ENCODE measurements at places on chromosomes 3 and 15. TPM values are rescaled to one million over a fixed set of nuclear protein-coding genes. Genes with fewer than 3 reads are reported as not detected.

DNA sequence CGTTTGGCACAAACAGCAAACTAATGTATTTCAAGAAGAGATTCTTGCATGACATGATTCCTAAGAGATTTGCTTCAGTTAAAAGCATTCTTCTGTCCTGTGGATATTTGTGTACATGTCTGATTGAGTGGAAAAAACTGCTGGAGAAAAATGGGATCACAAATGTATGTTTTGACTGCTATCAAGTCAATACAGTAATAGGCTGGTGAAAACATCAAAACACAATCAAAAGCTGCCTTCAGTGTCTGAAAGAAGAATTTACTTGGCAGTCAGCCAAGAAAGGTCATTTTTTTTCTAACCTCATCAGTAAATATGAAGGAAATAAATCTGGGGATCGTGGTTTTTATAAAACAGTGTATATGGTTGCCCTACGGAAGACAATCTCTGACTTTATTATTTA lies 1214.8 kb downstream of the NSUN3 start:
- DNase-seq, result no peak

GRCh38 chr15:86425746-86426145 lies 346.1 kb downstream of the AGBL1 start:
- DNase-seq, result no peak

GRCh38 chr3:28348265-28348628 lies 274 bp upstream of the ZCWPW2 start:
- no peak for DNase-seq

DNA sequence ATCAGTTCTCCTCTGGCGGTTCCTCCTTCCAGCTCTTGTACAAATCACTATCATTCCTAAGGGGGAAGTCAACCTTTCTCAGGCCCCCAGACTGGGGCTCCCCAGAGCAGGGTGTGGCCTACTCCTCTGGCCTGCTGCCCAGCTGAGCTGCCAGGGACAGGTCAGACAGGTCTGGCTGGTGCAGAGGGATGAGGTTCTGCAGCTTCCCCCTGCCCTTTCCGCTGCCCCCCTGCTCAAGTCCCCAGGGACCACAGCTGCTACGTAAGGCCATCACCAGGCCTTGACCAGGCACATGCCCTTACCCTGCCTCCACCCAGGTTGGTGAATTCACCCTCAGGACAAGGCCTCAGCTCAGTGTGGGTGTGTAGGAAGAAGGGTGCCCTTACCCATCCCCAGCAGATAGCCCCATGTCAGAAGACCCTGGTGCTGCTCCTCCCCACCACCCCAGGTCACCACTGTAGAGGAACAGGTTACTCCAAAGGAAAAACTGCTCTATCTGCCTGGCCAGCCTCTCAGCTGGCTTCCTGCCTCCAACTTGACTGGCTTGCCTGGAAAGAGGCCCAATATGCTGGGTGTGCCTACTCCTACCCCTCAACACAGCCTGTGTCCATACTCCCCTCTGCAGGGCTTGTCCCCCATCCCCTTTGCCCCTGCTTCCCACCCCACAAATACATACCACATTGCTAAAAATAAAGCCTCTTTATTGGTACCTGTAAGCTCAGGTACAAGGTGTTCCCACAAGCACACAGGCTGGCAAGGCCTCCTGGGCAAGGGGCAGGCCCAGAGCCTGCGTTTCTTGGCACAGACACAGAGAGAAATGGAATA lies 12.0 kb downstream of the CSRNP1 start:
- DNase-seq, result no peak

- DNase-seq, result no peak
Observed at GRCh38 chr3:7959094-7959493, 542.5 kb upstream of the LMCD1 start.

DNA sequence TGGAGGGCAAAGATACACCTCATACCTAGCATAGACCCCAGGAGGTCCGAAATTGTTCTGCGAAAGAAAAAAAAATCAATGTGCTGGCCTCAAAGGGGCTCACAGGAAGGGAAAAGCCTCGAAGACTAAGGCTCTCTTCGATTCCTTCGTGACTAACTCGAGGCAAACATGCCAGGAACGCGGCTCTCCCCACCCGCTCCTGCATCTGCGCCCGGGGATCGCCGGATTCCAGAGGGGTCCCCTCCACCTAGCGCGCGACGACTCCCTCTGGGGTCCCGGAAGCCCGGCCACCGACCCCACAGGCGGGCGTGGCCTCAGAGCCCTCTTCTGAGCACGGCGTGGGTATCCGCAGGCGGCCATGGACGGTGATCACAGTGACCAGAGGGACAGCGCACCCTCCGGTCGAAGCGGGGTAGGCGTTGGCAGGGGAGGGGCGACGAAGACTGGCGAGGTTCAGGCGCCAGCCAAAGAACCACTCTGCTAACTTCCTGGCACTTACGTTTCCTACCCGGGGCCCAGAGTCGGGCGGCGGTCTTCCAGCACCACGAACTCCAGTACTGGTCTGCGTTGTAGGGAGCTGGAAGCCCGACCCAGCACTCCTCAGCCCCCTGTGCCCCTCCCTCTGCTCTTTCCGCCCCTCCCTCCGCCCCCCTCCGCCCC lies 515 bp upstream of the EIF3J start:
- no peak for DNase-seq

GRCh38 chr3:151925876-151926275 lies 52.4 kb downstream of the SUCNR1 start:
- DNase-seq, result no peak

GRCh38 chr15:89870006-89870405 lies 23.8 kb downstream of the AP3S2 start:
- DNase-seq, result no peak

GRCh38 chr15:81165535-81165934 lies 31.1 kb upstream of the IL16 start:
- DNase-seq, result no peak

The ZNF770 gene
- total RNA-seq, result 30.0 TPM

The P2RY1 gene
- total RNA-seq, result not detected

The CCDC80 gene
- total RNA-seq, result 0.28 TPM
